ENCODE measurements at places on chromosomes 2 and 18.

- peak; percentile 18 for ATAC-seq
Observed at GRCh38 chr2:240622531-240623235, 2.6 kb upstream of the GPR35 start.

DNA sequence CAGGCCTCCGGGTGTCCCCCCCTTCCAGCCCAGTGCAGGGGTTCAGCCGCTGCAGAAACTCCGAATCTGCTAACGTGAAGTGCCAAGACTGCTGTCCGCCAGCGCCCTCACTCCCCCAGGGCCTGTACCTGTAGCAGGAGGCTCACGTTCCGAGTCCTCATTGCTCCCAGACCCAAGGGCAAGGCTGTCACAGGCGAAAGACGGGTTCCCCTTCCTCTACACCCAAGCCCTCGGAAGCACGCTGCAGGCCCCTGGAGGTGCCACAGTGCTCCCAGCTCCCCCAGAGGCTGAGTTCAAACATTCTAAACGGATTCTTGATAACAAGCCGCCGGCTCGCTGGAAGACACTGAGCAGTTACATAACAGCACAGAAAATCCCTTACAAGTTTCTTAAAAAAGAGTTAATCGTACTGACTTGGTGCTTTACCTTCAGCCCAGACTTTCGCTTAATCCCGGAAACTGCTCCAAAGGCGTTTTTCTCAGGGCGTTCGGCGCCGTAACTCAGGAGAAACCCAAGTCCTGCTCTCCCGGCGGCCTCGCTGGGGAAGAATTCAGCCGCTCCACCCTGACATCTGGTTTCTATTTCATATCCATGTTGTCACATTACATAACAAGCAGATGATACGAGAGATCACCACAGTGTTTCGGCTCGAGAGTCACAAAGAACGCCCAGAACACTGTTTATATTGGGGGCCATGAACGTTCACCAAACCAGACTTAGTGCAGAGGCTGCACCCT, 92.0 kb downstream of the HDAC4 start:
- peak; percentile 91 for ATAC-seq

DNA sequence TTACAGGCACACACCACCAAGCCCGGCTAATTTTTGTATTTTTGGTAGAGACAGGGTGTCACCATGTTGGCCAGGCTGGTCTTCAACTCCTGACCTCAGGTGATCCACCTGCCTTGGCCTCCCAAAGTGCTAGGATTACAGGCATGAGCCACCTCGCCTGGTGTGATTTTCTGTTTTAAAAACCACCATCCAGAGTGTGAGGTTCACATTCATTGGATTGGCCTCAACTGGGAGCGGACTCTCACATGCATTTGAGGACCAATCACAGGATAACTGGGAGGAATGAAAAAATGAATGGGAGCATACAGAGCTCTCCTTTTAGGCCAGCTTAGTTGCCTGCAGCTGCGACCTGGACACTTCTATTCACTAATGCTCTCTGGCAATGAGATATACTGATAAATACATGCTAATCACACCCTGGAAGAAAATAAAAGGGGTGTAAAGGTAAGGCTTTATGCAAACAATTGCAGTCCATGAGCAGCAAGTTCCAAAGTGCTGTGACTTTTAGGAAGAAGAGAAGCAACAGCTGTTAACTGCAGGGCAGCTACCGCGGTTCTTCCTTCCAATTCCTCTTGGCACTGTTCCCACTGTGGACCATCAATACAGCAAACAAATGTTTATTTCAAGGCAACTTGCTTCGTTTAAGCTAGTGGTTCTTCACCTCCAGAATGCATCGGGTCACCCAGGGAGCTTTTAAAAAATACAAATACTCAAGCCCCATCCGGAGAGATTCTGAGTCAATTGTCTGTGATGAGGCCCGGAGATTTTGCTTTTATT, 49.5 kb upstream of the FZD5 start:
- no peak for ATAC-seq

DNA sequence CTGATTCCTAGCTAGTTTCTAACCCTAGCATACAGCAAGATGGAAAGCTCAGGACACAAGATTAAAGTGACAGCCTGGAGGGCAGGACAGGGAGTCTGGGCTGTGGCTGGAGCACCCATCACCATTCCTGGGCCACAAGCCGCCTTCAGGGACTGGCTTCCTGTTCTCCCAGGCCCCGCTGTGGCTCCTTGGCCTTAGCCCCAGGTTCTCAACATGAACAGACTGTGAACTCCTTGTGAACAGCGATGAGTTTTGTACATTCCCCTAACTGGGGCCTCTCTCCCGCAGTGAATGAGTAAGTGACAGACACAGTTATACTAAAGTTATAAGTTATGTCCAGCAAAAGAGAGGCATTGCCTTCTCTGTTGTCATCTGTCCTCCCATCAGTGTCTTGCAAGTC, 35.9 kb upstream of the SLC14A1 start:
- no peak for ATAC-seq

GRCh38 chr18:2394684-2395083, 176.6 kb downstream of the METTL4 start:
- ATAC-seq: peak; percentile 67

DNA sequence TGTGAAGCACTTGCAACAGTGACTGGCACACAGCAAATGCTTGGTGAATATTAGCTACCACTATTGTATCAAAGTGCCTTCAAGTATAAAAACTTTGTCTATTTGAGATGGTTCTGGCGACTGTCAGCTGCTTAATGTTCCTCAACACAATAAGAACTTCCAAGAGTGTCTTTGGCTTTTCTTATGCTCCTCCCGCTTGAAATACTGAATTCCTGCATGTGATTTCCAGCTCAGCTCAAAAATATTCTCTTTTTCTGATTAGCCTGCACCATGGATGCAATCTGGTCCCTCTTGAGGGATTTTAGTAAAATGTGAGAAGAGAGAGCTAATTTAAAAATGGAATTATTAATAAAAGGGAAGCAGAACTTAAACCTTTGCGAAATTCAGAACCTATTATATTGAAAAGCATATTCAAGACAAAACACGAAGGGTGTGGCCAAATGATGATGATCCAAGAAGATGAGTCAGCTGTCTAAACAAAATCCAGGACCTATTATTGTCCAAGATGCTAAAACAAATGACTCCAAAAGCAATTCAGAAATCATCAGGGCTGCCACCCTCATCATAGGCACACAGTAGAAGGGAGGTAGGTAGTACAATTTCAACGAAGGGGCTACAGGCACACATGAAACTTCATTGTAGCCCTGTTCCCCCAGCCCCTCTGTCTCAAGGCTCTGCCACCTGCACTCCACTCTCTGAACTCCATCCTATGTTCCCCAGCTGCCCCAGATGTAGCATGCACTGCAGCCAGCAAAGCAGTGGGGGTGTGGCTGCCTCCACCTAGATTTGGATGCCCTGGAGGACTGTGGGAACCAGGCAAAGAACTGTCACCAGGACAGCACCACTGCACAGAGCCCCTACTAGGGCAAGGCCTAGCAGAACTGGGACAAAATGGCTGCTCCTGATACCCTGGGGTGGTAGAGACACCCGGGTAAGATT, 190.1 kb downstream of the ZNF385B start:
- no peak for ATAC-seq

GRCh38 chr2:119407430-119408220, 24.0 kb upstream of the TMEM37 start:
- ATAC-seq: peak; percentile 88

GRCh38 chr2:10963155-10963554, 51.4 kb downstream of the KCNF1 start:
- peak; percentile 37 for ATAC-seq

DNA sequence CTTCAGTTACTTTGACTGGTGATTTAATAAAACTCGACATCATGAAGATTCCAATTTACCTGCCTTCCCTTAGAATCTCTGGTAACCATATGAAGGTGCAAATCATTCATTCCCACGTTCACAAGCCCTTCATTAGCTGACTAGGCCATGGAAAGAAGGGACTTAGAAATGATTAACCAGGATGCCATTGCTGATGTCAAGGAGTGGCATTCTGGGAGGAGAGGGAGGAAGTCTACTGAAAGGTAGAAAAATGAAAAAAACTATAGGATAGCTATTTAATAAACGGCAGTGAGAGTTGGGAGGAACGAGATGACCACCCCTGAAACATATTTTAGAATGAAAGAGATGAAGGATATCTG, 1.4 kb downstream of the ATIC start:
- ATAC-seq: no peak

DNA sequence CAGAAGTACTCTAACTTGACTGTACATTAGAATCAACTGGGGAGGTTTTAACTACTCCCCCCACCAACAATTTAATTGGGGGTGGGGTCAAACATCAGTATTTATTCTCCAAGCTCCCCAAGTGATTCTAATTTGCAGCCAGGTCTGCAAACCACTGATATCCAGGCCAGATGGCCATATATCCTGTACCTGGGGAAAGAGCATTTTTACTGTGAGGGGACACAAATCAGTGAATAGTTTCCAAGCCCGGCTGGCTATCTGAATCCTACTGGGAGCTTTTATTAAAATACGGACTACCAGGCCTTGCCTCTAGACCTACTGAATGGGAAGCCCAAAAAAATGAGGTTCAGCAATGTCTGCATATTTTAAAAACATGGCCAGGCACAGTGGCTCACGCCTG, 88.5 kb downstream of the TCF4 start:
- no peak for ATAC-seq

- ATAC-seq: no peak
Observed at GRCh38 chr18:62802523-62802922, 87.2 kb downstream of the PHLPP1 start.

DNA sequence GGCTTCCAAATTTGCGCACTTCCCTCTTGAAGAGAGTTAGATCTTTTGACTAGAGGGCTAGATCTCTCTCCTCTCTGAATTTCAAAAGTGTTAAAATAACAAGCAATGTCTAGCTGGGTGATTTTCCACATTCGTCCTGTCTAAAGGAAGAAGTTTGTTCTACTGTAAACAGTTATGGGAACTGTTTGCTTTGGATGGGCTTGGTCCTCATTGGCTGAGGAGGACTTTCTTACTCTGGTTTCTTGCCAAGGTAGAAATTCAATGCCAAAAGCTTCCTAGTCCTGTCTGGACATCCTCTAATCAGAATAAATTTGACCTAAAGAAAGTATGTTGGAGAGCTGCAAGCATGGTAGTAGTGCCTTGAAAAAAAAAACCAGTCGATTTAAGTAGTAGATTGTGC, 47.4 kb upstream of the RAPH1 start:
- ATAC-seq: peak; percentile 34

GRCh38 chr18:74284191-74284979, 7.4 kb downstream of the CYB5A start:
- no peak for ATAC-seq

DNA sequence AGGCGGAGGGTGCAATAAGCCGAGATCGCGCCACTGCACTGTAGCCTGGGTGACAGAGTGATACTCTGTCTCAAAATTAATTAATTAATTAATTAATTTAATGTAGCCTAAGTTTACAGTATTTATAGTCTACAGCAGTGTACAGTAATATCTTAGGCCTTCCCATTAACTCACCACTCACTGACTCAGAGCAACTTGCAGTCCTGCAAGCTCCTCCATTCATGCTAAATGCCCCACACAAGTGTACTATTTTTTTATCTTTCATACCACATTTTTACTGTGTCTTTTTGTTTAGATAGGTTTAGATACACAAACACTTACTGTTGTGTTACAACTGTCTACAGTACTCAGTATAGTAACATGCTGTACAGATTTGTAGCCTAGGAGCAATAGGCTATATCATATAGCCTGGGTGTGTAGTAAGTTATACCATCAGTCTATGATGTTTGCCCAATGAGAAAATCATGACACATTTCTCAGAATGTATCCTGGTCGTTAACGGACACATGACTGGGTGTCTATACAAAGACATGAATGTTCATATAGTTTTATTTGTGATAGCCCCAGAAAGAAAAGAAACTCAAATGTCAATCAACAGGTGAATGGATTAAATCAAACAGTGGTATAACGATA, 15.8 kb upstream of the RNU2-63P start:
- ATAC-seq: no peak

GRCh38 chr2:216932863-216933548, 73.1 kb upstream of the TNP1 start:
- ATAC-seq: no peak

GRCh38 chr2:118490330-118490729, 357.1 kb downstream of the EN1 start:
- ATAC-seq: no peak

- no peak for ATAC-seq
Observed at GRCh38 chr2:64591188-64591587, 62.5 kb downstream of the SERTAD2 start.

- no peak for ATAC-seq
Observed at GRCh38 chr2:50490991-50491390, 540.9 kb downstream of the NRXN1 start.

DNA sequence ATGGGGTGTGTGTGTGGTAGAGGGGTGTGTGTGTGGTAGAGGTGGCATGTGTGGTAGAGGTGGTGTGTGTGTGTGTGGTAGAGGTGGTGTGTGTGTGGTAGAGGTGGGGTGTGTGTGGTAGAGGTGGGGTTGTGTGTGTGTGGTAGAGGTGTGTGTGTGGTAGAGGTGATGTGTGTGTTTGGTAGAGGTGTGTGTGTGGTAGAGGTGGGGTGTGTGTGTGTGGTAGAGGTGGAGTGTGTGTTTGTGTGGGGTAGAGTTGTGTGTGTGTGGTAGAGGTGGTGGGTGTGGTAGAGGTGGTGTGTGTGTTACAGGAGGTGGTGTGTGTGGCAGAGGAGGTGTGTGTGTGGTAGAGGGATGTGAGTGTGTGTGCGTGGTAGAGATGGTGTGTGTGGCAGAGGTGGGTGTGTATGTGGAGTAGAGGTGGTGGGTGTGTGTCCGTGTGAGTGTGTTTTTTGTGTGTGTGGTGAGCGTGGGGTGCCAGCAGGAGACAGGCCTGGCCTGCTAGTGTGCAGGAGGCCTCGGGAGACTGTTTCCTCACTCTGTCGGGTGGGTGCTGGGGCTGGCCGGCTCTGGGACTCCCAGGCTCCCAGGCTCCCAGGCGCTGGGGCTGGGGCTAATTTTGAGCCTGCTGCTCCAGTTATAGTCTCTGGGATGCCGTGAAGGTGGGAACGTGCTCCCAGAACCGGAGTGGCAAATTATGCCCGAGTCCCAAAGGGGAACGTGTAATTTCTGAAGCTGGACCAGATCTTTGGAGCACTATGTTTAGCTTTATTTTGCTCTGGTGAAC, 165.2 kb downstream of the DYSF start:
- ATAC-seq: peak; percentile 48

DNA sequence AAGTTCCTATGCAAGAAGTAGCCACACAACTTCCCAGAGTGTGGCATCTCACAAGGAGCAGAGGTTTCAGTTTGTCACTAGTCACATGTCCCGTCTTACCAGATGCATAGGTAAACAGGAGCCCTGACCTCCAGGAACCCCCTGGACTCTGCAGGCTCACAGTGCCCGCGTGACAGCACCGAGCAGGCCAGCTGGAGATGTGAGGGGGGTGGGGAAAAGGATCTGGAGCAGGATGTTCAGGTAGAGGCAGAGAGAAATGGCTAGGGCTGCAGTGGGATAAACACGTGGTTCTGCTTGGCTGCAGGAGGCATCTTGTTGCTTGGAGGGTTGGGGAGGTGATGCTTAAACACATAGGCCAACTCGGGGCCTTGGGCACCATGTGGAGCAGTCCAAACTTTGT, 54.2 kb downstream of the IMPA2 start:
- no peak for ATAC-seq

- ATAC-seq: no peak
Observed at GRCh38 chr2:181858600-181858999, 32.9 kb upstream of the ITPRID2 start.

Measured in SK-N-SH treated with all-trans-retinoic acid at 6 μM for 48 hours (cell line).